Neural crest cell (in vitro differentiated cells): ENCODE measurements at places on chromosomes 4 and X.

- DNase-seq = no peak
These were observed 74.9 kb downstream of the TBL1X start for GRCh38 chrX:9539605-9540387.

DNA sequence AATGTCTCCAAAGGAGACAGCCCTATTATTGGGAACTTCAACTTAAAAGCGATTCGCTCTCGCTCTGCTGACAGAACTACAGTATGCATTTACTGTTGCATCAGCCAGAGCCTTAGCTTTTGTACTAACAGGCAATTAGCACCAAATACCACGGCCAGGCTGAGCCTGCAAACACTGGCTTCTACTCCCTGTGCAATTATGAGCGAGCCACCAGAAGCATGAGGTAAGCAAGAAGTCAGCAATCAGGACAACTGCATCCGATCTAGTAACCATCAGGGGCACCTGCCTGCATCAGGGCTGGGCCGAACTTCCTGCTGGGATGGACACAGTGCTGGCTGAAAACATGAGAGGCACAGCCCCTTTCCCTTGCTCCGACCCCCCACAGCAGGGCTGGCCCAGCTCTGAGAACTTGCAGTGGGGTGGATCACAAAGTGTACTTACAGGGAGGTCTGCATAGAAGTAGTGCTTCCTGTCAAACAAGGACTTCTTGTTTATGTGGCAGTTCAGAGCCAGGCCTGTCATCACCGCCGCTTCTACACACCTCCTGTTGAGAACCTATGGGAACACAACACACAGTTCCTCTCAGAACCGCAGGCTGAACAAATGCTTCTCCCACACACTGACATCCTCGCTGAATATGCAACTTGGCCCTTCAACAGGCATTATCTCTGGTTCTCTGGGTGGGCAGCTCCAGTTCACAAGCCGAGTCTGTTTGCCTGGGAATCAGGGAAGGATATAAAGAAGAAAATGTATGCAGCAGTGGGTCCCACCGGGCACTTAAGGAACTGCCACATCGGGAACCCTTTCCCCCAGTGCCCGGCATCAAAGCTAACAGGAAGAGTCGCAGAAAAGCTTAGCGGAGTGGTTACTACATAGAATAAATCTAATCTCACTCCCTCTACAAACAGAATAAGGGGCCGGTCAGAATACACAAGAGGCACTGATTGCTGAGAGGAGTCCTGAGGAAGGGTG, 41.5 kb downstream of the GATB start:
- DNase-seq = no peak

- DNase-seq = no peak
These were observed 807 bp downstream of the PGRMC1 start for GRCh38 chrX:119236623-119237561.

DNA sequence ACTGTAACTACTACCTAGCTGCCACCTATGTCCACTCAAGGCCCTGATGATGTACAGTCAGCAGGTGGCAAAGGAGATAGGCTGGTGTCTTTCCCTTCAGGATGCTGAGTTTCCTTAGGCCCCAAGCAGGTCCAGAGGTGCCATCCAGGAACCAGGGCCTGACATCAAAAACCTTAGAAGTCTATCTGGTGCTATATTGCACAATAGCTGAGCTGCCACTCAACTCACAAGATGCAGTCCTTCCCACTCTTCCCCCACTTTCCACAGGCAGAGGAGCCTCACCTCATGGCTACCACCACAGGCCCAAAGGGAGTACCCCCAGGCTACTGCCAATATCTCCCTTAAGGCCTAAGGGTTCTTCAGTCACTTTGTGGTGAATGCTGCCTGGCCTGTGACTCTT, 83.9 kb upstream of the ZNF827 start:
- no peak for DNase-seq

- DNase-seq = no peak
These were observed 6.8 kb upstream of the FGF2 start for GRCh38 chr4:122819708-122820449.

GRCh38 chr4:139740121-139740520, 74.5 kb downstream of the MGST2 start:
- no peak for DNase-seq

DNA sequence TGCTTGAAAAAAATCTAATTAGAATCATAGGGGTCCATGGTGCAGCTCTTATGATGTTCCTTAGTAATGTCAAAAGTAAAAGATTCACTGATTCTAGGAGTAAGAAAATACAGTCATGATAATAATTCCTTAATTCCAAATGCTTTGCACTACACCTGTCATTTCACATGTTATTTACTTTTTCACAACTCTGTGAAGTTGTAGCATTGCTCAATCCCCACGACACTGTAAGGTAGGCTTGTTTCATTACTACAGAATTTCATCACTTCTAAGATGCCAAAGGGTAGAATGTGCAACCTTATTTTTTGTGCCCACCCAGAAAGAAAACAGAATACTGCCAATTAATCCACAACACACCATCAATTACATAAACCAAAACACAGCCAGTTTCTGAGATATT, 46.1 kb upstream of the LNX1 start:
- no peak for DNase-seq

DNA sequence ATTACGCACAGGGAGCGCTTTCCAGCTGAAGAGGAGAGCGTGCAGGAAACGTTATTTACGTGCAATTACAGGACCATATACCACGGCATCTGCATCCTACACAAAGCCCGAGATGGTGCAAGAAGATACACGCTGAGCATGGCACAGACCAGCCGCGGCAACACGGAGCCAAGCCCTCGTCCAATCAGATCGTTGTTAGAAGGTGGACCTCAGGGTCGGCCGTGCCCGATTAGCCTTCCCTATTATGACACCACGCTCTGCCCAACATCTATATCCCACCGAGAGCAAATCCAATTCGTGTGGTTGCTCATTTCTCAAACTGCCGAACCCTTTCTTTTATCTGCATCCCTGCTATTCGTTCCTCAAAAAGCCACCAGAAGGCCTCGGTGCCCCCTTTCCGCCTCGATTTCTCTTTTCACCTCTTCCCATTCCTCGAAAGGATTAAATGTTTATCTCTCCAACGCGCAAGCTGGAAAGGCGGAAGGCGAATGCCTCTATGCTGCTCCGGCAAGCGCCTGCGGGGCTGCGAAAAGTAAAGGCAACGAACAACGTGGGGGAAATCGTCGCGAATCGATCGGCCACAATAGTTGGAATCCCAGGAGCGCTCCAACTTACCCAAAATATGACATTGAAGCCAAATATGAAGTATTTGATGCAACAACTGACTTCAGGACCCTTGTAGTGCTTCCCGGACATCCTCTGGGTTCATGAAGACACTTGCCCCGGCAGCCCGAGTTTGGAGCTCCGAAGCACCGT, 702 bp downstream of the TSPAN5 start:
- DNase-seq = peak; percentile 44
